ENCODE measurements at places on chromosomes 16 and 17.

DNA sequence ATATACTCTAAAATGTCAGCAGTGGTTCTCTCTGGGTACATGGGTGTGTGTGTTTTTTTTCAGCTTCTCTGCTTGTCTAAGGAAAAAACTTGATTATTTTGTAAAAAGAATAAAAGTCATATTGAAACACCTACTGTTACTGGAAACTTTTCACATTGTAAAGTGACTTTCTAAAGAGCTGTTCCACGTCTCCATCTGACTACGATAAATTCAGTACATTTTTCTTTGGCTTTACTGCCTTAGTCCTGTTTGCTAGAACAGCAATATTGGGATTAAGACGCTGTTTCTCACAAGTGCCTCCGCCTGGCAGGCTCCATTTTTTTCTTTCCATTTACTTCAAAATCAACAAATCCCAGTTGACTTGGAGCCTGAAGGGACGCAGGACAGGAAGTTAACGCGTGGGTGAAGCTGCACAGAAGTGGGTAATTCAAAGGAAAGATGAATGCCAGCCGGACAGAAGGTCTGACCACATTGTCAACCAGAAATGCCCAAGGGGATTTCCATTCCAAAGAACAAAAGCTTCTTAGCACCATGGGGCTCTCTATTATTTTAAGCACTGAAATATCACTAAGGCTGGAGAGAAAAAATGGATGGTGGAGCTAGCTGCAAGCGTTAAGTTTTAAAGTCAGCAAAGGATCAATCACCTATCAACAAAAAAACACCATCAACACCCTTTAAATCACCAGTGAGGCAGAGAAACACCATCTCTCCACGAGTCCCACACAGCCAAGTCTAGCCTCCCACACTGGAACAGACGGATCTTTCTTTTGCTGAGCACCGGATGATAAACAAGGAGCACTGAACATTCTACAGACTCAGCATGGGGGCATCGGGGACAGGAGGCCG is 8.4 kb downstream of the GLOD4 start:
- no peak for DNase-seq

- DNase-seq = no peak
These were observed 14.1 kb upstream of the MYO15B start for GRCh38 chr17:75573540-75573957.

- peak; percentile 54 for DNase-seq
These were observed 585 bp downstream of the MLKL start for GRCh38 chr16:74700116-74700437.

GRCh38 chr16:64989050-64989449 is 132.8 kb downstream of the CDH11 start:
- no peak for DNase-seq

- DNase-seq = no peak
These were observed 86.7 kb upstream of the TOB1 start for GRCh38 chr17:50952889-50953288.

DNA sequence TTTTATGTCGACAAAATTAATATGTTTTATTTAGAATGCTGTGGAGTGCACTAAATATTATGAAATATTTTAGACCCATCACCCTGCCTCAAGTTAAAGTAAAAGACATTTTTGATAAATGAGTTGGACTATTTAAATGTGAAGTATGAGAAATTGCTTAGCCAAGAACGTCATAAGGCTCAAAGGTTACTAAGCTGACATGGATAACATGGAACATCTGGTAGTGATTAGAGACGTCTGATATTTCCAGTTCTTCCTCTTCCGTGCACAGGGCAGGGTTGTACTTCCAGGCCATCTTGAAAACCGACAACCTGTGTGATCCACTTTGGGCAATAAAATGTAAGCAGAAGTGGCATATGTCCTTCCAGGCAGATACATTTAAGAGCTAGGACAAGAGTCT is 7.2 kb upstream of the CCL8 start:
- no peak for DNase-seq

DNA sequence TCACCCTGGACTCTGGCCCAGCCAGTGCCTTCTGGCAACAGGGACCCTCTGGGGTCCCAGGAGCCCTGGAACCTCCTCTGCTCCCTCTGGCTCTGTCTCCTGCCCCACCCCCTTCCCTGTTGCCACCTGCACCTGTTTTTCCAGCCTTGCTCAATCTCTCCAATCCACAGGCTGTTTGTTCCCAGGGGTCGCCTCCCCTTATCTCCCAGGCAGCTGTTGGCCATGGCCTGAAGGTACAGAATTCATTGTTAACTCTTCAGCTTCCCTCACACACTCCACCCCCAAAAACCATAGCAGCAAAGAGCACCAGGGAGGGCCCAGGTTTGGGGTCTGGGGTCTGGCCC is 39.3 kb upstream of the TOB1 start:
- DNase-seq = no peak

DNA sequence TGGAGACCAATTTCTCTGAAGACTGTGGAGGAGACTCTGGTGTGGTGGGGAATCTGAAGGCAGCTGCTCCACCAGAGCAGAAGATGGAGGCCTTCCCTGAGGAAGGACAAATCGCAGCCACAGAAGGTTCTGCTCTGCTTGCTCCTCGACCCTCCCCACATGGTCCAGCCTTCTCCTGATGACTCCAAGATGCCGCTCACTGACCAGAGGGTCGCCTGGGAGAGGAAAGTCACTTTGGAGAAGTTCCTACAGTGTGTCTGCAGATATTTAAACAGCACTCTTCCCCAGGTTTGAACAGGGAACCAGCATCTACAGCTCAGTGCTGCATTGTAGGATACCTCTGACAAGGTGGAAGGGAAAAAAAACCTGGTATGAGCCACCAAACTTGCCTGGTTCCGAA is 21.0 kb upstream of the SUPT4H1 start:
- no peak for DNase-seq

GRCh38 chr17:3708366-3708765 is 12.4 kb upstream of the P2RX5 start:
- DNase-seq = no peak

- DNase-seq = no peak
These were observed 188.7 kb downstream of the MAF start for GRCh38 chr16:79411805-79412204.

GRCh38 chr17:2803971-2804370 is 7.7 kb downstream of the RAP1GAP2 start:
- no peak for DNase-seq

- DNase-seq = no peak
These were observed 70.2 kb downstream of the SNX11 start for GRCh38 chr17:48177816-48178215.

DNA sequence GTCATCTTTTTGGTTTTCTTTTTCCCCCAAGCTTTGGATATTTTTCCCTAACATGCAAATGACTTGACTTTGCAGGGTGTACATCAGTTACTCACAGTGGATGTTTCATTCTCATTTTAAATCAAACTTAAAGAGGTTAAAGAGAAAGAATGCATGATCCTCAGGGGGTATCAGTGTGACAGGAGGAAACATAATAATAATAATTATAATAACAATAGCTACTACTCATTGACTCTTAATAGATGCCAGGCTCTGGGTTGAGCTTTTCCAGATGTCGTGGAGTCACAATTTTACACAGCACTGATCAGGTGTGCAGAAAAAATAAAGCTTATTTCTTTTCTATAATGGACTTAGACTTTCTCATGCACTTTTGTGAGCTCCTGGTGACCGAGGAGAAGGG is 157.2 kb upstream of the CACNG3 start:
- DNase-seq = no peak

DNA sequence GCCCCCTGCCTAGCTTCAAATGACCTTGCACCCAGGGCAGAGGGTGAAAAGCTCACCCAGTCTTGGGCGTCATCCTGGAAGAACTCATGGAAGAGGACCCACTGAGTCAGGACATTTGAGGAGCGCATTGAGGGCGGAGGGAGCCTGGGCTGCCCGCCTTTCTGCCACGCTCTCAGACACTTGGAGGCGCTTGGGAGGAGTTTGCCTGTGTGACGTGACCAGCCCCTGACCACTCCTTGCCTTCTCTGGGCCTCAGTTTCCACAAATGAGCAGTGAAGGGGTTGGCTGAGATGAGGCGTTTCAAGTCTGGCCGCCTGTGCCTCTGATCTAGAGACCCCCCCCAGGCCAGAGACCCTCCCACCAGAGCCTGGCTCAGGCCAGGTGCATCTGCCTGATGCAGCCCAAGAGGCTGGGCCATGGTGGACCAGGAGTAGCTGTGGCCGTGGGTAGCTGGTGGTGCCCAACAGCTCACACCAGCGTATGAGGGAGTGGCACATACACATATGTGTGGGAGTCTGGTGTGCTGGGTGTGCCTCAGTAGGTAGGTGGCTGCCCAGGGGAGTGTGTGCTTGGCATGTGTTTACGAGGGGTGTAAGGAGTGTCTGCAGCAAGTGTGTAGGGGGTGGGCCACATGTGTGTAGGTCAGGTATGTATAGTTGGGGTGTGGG is 80.2 kb upstream of the TOB1 start:
- no peak for DNase-seq

GRCh38 chr17:32120141-32120540 is 22.2 kb upstream of the RHOT1 start:
- peak; percentile 52 for DNase-seq

DNA sequence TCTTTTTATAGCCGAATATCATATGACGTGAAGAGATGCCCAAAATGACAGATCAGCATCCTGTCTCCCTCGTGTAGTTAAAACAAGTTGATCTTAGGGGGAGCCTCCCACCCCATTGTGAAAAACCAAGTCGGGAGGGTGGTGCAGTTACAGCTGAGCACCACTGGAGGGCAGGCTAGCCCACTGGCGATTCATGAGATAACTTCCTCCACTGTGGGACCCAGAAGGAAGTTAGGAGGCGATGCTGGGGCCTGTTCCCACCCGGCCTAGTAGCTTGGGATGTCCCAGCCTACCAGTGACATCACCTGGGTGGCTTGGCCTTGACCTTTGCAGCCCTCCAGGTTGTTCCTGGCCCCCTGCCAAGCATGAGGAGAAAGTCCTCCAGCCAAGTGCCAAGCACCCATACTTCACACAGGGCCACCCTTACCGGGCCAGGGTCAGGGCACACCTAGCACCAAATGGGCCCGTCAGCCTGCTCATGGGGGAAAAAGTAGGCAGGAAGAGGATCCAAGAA is 8.1 kb upstream of the CPNE2 start:
- DNase-seq = peak; percentile 80

- DNase-seq = peak; percentile 52
These were observed 4.1 kb upstream of the TNFRSF13B start for GRCh38 chr17:16975744-16976625.

- DNase-seq = no peak
These were observed 15.0 kb upstream of the FOXF1 start for GRCh38 chr16:86495357-86495701.

DNA sequence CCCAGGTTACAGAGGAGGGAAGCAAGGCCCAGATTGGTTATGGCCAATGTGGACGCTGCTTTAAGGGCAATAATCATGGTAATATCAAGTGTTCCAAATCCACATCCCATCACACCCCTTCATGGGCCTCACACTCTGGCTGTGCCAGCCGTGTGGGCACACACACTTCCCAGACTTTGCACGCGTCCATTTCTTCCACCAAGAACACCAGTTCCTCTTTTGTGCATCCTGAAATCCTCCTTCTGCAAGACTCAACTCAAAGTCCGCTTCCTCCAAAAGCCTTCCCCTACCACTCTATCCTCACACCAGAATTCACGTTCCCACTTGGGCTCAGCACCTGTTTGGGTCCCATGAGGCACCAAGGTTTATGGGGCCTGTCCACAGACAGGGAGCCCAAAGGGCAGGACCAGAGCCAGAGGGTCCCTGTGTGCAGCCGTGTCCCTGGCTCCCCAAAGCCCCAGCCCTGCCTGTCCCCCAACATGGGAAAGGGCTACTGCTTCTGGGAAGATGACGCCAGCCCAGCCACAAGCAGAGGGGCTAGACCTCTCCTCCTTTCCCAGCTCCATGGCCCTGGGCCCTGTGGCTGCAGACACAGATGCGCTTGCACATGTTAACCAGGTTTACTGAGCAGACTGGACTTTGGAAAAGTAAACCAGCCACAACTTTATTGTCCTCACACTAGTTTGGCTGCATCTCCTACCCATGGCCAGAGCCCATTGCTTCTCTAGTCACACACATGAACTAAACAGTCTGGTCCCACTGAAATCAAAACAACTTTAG is 20.3 kb downstream of the SPNS3 start:
- DNase-seq = no peak

DNA sequence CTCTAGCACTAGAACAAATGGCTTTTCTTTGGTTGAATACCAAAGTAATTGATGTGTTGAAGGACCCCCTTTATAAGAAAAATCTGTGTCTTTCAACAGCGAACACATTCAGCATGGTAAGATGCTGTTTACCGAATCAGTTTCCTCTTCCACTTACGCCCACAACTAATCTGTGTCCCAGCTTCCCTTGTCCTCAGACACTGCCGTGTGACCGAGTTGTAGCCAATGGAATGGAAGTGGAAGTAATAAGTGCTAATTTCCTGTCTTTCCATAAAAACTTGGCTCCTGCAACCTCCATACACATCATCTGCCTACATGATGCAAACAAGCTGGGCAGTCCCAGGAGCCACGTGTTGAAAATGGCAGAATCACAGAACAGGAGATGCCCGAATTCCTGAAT is 10.4 kb downstream of the CDIPT start:
- DNase-seq = no peak

- DNase-seq = peak; percentile 61
These were observed 13.9 kb downstream of the ERN2 start for GRCh38 chr16:23699100-23699499.

DNA sequence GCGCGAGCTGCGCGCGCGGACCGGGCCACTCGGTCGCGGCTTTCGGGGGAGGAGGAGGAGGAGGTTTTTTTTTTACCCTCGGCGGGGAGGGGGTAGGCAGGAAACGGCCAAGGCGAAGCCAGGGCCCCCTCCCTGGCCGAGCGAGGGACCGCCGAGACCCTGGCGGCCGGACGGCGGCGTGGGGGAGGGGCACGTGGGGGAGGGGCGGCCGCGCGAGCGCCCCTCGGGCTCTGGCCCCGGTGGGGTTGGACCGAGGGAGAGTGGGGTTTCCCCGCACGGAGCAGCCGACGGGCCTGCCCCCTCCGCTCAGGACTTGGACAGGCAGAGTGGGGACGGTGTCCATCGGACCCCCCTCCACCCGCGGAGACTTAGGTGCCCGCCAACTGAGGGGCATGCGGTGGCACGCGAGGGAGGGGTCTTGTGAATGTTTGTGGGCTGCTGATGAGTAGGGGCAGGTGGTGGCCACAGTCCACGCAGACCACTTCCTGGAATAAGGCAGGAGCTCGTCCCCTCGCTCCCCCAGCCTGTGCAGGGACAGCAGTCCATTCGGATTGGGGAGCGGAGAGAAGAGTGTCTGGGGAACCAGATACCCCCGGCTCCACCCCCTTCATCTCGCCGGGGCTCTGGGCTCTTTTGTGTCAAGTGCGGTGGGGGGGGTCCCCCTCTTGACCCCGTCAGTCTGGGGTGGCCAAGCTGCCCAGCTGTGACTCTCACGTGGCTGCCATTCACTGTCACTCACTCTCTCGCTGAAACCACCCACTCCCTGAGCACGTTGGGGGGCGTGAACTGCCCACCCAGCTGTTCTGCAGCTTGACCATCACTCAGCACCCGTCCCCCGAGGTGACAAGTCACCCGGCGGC is 3.0 kb upstream of the CHD3 start:
- peak; percentile 50 for DNase-seq

- DNase-seq = no peak
These were observed 54.7 kb downstream of the CFDP1 start for GRCh38 chr16:75378616-75379015.

- no peak for DNase-seq
These were observed 29.2 kb downstream of the SNX20 start for GRCh38 chr16:50651835-50652438.

All from RPMI8226 (cell line).